HT1080 (cell line): ENCODE measurements at places on chromosomes 4 and X.

DNA sequence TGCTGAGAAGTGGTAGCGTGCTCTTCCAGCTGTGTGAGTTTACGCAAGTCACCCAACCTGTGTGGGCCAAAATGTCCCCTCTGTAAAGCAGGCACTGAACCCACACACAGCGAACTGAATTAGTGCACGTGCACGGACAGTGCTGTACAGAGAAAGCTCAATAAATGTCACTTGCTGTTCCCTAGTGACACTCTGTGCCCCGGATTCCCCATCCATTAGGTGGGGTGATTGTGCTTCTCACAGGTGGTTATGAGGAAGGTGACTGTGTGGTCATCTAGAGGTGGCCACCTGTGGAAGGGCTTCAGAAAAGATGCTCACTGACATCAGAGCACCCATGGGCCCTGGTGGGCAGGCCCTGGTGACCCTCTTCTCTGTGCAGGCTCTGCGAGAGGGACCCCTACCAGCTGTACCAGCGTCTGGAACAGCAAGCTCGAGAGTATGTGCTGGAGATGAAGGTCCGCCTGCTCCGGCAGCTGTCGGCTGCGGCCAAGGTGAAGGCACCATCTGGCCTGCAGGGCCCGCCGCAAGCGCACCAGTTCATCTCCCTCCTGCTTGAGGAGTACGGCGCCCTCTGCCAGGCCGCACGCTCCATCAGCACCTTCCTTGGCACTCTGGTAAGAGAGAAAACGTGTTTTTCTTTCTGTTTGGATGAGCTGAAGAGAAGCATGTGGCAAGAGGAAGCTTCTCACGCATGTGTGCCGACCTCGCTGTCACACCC lies 94.3 kb downstream of the FAM193A start:
- DNase-seq = no peak

DNA sequence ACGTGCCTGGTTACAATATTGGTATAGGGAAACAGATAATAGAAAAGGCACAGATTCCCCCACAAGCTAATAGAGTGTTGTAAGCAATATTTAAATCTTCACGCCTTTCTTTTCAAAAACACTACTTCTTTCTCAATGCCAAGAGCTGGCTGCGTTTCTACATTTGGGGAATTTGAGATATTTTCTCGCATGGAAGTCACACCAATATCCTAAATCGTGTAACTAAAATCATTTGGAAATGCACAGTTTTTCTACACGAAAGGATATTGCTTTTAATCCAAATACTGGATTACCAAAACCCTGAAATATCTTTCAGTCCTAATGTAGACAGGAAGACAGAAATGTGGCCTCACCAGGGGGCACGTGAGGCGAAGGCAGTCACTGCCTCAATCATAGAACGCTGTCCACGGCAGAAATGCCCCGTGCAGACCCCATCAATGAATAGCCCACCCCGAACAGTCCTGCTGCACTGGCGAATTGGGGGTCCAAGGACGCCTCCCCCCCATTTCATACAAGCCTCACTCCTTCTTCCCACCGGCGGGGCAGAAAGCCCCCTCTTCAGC lies 106.6 kb downstream of the NSUN7 start:
- no peak for DNase-seq

DNA sequence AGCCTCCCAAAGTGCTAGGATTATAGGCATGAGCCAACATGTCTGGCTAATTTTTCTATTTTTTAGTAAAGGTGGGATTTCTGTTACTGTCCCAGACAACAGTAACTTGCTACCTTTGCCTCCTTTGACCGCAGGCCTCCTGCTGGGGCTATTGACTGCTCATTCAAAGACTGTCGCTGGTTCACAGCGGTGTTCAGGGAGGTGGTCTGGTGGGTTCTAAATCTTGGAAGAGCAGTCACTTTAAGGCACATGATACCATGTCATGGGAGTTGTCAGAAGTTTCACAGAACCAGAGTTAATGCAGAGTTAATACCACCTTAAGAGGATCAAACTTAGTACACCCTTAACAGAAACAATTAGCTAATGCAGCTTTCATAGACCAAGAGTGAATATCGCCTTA lies 3.8 kb downstream of the ASMT start:
- DNase-seq = no peak

GRCh38 chrX:12292996-12293765 lies 154.9 kb downstream of the FRMPD4 start:
- DNase-seq = no peak

DNA sequence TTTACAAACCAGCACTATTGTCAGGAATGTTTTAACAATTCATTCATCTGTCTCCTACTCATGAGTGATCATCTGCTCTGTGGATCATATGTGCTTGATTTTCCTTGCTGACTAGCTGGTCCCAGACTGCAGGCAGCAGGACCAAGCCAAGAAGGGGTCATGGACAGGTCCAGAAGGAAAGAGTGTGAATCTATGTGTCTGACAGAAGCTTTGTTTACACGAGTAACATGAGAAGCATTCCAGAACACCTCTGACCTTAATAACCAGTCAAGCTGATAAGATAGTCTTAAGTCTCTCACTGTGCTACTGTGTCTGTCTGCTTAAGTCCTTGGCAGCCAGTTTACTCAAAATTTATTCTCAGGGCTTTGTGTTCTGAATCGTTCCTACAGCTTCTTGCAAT lies 39.0 kb downstream of the GUCY1A1 start:
- DNase-seq = peak; percentile 30

- DNase-seq = no peak
Measured at GRCh38 chrX:95629737-95630136, 1054.9 kb upstream of the DIAPH2 start.

GRCh38 chr4:55540271-55540670 lies 6.4 kb downstream of the CLOCK start:
- DNase-seq = no peak

GRCh38 chr4:61583696-61584095 lies 383.6 kb downstream of the ADGRL3 start:
- peak; percentile 88 for DNase-seq

DNA sequence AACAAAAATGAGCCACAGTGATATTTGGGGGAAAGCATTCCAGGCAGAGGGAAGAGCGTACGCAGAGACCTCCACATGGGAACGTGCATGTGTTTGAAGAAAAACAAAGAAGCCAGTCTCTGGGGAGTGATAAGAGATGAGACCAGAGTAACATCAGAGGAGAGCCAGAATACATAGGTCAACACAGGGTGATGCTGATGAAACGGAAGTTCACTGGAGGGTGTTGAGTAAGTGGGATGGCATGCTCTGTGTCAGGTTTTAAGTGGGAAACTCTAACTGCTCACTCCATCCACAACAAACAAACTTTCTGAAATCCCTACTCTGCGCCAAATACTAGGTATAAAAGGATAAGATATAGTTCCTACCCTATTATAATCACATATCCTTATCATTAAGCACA lies 110.0 kb downstream of the ARHGAP6 start:
- DNase-seq = peak; percentile 25

DNA sequence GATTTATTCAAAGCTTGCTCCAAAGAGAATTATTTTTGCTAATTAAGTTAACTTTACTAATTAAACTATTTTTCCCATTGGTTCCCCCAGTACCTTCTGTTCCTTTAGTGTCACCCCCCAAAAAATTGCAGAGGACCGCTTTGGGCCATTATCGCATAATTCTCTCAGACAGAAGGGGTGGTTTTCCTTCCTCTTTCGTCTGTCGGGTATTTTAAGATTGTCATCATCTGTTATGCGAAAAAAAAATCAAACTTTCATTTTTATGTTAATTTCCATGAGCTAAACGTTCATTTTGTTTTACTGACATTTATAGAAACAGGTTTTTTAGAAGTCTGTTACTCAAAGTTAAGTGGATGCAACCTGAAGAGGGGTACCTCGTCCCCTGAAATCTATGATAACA lies 76.2 kb upstream of the DDX3X start:
- no peak for DNase-seq

GRCh38 chr4:77599378-77599777 lies 6.2 kb upstream of the CXCL13 start:
- DNase-seq = peak; percentile 53

DNA sequence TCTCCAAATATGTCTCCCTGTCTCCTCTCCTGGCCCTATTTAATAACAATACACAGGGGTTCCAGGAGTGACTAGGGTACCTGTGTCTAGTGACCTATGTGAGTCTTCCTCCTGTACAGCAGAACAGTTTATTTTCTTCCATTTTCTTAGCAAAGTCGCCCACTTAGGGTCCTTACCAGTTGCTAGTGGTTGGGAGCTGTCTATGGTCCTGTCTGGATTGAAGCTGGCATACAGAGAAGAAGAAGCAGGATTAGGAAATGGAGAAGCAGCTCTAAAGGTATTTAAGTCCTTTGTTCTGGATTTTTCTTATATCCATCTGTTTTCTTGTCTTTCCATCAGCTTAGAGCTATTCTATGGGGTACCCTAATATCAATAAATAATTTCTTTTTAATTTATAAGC lies 587.1 kb upstream of the CPEB2 start:
- DNase-seq = no peak

- DNase-seq = peak; percentile 56
Measured at GRCh38 chr4:184668511-184669114, 19.1 kb downstream of the PRIMPOL start.

DNA sequence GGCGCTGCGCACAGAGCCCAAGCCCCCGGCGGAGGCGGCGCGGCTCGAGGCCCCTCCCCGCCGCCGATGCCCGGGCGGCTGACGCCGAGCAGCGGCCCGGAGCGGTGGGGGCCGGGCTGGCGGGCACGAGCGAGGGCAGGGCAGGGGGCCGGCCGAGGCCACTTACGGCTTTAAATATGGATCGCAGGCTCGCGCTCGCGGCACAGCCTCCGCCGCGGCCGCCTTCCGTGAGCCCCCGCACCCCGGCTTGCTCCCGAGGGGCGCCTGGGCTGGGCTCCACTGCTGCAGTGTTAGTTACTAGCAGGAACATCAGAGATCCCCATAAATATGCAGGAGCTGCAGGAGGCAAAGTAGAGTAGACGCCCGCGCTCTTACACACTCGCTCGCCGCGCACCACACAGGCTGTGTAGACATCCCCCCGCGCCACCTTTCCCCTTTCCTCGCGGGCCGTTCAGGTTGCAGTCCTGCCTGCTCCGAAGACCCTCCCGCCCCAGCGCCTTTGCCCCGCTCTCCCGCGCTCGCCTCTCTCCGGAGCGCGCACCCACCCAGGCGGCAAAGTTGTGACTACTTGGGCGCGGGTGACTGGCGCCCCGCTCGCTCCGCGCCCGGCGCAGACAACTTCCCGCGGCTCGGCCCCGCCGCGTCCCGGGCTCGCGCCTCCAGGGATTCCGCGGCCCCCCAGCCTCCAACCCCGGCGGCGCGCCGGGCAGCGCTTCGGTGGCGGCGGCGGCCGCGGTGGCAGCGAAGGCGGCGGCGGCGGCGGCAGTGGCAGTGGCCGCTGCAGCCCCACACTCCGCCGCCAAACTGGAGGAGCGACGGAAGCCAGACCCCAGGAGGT lies 152.0 kb upstream of the SLC4A4 start:
- DNase-seq = peak; percentile 32

DNA sequence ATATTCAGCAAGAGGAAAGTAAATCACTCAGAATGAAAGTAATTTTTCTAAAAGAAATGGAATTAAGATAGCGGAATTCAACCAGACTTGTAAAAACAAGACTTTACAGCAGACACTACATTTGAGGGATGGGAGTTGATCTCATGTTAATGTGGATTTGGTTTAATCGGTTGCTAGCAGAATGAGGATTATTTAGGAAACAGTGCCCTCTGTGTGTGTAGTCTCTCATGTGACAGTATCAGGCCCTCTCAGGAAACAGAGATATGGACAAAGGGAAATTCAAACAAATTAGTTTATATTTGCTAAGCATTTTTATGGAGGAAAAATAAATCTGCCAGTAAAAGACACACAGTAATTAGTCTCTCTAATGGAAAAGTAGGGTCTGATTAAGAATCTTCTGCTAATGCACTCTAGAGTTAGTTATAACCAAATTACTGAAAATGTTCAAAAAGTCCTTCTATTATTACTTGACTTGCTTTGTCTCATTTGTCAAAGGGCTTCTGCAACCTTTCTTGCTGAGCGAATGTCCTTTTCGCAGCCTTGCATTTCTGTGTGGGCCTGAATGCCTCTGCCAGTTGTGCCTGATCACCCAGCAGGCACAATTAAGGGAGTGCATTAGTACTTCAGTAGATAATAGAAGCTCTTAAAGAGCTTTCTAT lies 1282.3 kb upstream of the TENM3 start:
- DNase-seq = no peak

DNA sequence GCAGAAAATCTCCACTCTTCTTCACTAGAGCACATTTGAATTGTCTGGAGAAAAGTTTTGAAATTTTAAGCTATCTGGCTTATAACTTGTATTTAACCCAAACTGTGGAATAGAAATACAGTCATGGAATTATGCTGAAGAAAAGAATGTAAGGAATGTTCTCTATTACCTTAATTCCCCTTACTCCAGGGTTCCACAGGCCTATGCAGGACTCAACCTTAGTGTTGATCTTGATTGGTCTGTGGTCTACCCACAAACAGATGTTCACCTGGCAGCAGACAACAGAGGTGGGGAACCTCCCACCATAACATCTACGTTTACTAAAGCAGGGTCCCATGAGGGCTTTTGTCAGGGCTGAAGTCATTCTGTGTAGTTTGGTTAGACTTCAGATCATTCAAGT lies 189.3 kb upstream of the GPRIN3 start:
- peak; percentile 26 for DNase-seq

GRCh38 chrX:42531441-42531840 lies 246.5 kb downstream of the PPP1R2C start:
- no peak for DNase-seq

DNA sequence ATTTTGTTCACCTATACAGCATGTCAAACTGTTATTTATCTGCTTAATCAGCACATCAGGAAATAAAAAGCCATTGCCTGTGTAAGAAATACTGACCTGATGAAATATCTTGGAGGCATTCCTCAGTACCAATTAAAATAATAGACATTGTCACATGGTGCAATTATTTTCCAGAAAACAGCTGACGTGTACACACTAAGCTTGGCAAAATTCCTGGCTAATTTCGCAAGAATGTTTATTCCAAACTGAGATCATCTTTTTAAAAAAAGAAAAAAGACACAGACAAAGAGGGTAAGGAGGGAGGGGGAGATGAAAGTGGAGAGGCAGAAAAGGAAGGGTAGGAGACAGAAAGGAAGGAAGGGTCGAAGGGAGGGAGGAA lies 61.9 kb upstream of the NFKB1 start:
- DNase-seq = peak; percentile 37

DNA sequence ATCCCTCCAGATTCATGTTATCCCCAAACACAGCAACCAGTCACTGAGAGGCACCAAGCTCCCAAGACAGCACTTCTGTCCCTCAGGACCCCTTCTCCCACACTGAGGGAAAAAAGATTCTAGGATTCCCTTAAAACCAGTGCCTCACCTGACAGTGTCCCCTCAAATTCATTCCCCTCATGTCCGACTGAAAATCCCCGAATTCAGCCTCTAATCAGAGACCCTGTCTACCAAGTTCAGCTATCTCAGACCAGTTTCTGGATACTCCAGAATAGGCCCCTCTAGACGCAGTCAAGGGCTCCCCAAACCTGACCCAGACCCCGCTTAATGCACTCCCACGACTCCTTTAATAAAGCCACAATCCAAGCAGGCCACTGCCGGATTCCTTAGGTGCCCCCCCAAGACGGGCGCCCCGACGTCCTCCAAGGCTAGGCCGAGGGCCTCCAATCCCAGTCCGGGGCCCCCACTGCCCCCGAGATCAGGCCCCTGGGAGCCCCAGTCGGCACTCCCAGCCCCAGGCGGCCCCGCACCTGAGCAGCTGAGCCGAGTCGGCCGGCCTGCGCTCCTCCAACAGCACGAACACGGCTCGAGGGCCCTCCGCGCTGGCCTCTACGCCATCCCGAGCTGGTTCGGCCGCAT lies 457 bp downstream of the TFE3 start:
- DNase-seq = peak; percentile 1
